ENCODE measurements at places on chromosomes 6 and 20.

GRCh38 chr20:14036567-14036966 is 41.3 kb downstream of the MACROD2 start:
- DNase-seq = no peak

- no peak for DNase-seq
Observed at GRCh38 chr6:42017021-42017643, 33.2 kb upstream of the TAF8 start.

DNA sequence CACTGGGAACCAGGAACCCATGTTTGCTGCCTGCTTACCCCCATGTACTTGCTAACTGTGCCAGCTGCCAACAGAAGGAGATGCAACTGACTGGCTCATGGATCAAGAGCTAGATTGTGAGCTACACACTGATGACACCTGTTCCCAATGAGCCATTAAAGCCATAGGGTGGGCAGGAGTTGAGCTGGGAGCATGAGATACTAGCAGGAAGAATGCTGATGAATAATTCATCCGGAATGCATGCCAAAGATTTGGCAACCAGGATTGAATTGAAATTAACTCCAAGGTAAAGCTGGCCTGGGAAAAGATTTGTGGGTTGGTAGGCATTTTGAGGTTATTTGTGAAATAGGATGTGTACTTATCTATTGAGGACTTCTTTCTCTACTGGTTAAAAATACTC is 631.1 kb downstream of the KIF16B start:
- DNase-seq = no peak

- DNase-seq = no peak
Observed at GRCh38 chr6:155274106-155274505, 10.3 kb downstream of the CLDN20 start.

GRCh38 chr20:15859061-15859460 is 714.2 kb downstream of the KIF16B start:
- DNase-seq = no peak

GRCh38 chr6:1941534-1941933 is 303.9 kb downstream of the GMDS start:
- DNase-seq = no peak

GRCh38 chr6:155936551-155936950 is 480.9 kb upstream of the NOX3 start:
- no peak for DNase-seq
